ENCODE measurements at places on chromosomes 4 and X.

- no peak for DNase-seq
Observed at GRCh38 chr4:181593703-181594102, 649.5 kb upstream of the TENM3 start.

DNA sequence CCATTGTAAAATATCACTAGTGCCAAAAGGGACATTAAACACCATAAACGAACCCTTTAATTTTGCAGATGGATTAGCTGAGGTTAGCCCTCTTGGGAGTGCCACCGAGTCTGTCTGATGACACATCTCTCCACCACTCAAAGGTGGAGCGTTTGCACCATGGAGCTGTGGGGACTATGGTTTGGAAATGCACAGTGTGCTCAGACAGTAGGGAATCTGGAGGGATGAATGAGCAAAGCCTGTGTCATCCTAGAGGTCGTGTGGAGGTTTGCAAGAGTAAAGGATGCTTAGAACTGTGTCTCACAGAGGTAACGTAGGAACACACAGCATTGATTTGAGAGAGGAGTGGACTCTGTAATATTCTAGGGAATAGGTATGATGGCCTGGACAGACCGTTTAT, 93.7 kb downstream of the CLNK start:
- no peak for DNase-seq

- no peak for DNase-seq
Observed at GRCh38 chrX:112081781-112082652, 559 bp downstream of the TRPC5 start.

DNA sequence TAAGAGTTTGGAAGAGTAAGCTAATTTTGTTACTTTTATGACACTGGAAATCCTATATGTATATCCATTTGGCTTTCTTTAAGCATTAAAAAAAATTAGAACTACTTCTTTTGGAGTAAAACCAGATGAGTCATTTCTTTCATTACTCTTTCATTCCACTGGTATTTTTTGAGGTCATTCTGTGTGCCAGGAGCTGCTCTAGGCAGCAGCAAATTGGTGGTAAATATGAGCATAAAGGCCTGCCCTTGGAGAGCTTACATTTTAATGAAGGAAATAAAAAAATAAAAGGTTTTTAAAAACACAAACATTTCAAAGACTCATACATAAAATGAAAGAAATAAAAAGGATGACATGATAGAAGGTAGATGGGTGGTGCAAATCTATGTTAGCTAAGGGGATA, 37.4 kb downstream of the MID1 start:
- no peak for DNase-seq

DNA sequence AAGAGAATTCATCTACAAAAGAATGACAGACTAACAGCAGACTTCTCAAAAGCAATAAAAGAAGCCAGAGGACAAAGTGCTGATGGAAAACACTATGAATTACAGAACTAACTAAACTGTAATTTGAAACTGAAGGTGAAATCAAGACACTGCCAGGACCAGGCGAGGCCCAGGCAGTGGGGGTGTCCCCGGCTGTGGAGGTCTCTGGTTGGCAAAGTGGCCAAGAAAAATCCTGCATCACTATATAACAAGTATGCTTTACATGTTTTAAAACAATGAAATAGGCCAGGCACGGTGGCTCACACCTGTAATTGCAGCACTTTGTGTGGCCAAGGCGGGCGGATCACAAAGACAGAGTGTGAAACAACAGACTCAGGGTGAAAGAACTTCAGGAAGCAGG, 32.9 kb downstream of the CHM start:
- no peak for DNase-seq

Data from NCI-H187 (cell line).